Type B pancreatic cell (in vitro differentiated cells): ENCODE measurements at places on chromosomes 12 and 14. TPM values are rescaled to one million over a fixed set of nuclear protein-coding genes. Genes with fewer than 3 reads are reported as not detected.

The COX8C gene
- not detected in 2 replicates for total RNA-seq

The SYCP3 gene
- total RNA-seq: 0.07 TPM in 1 of 2 replicates, not detected in the other

The PIWIL1 gene
- not detected in 2 replicates for total RNA-seq

The IQSEC3 gene
- 3.7 and 4.2 TPM in 2 replicates for total RNA-seq

GRCh38 chr12:68305278-68305677 lies 26.9 kb downstream of the MDM1 start:
- DNase-seq: no peak
- H3K36me3 ChIP-seq: peaks cover 58% of the 10 kb centered on the region
- H3K4me1 ChIP-seq: no peaks in the 10 kb centered on the region
- H3K27ac ChIP-seq: no peak overlapping the region

DNA sequence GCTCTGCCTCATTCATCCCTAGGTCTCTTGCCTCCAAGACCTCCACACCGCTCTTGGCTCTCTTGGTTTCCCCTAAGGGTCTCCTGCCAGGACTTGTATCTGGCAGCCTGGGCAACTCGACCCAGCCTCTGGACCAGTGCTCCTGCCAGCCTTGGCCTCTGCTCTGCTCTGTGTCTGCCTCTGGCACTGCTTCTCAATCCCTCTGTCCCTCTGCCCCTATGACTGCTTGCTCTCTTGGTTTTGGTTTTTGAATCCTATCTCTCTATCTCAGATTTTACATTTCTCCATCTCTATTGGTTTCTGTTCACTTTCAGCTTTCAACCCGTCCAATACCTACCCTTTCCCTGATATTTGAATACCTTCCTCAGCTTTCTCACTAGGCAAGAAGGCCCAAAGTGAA lies 6.3 kb downstream of the ITGA5 start:
- H3K4me3 ChIP-seq: no peak overlapping the region
- peaks cover 18% of the 10 kb centered on the region for H3K4me1 ChIP-seq
- H3K27me3 ChIP-seq: peaks cover 26% of the 10 kb centered on the region
- DNase-seq: no peak
- no peak overlapping the region for H3K27ac ChIP-seq

DNA sequence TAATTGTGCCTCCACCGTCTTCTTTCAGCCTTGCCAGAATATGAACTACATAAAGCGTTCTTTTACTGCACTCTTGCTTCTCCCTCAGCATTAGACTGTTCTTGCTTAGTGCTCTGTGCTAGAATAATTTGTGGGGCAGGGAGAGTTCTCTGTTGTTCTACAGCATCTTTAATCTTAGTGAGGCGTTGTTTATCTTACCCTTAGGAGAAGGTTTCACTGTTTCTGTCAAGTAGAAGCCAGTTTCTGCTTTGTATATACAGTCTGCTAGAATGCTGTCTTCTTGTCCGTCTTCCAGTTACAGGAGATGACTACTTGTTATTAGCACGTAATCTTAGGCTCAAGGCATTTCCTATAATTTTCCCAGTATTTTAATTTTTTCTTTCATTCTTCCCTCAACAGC lies 458.0 kb downstream of the FLRT2 start:
- no peak for DNase-seq
- no peaks in the 10 kb centered on the region for H3K36me3 ChIP-seq
- H3K27ac ChIP-seq: no peak overlapping the region
- H3K4me3 ChIP-seq: no peak overlapping the region
- H3K4me1 ChIP-seq: no peaks in the 10 kb centered on the region

- DNase-seq: no peak
- no peaks in the 10 kb centered on the region for H3K36me3 ChIP-seq
- H3K4me1 ChIP-seq: no peaks in the 10 kb centered on the region
- H3K27me3 ChIP-seq: no peaks in the 10 kb centered on the region
- no peak overlapping the region for H3K4me3 ChIP-seq
Measured at GRCh38 chr14:106518054-106518943, 991.9 kb downstream of the TMEM121 start.

DNA sequence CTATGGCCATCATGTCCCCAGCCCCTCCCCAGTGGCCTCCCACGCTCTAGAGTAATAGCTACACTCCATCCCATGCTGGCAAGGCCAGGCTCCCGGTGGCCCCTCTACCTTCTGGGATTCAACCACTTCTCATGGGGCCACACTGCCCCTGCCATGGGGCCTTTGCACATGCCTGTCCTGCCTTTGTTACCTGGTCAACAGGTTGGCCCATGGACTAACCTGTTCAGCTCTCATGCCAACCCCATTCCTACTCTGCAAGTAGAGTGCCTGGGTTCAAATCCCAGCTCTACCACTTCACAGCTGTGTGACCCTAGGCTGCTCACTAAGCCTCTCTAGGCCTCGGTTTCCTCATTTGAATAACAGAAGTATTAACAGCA lies 98.5 kb downstream of the RFLNA start:
- peaks cover 16% of the 10 kb centered on the region for H3K4me1 ChIP-seq
- no peak for DNase-seq
- H3K27me3 ChIP-seq: no peaks in the 10 kb centered on the region
- peaks cover 4% of the 10 kb centered on the region for H3K36me3 ChIP-seq
